ENCODE measurements at places on chromosomes 12 and 14. TPM values are rescaled to one million over a fixed set of nuclear protein-coding genes. Genes with fewer than 3 reads are reported as not detected.

DNA sequence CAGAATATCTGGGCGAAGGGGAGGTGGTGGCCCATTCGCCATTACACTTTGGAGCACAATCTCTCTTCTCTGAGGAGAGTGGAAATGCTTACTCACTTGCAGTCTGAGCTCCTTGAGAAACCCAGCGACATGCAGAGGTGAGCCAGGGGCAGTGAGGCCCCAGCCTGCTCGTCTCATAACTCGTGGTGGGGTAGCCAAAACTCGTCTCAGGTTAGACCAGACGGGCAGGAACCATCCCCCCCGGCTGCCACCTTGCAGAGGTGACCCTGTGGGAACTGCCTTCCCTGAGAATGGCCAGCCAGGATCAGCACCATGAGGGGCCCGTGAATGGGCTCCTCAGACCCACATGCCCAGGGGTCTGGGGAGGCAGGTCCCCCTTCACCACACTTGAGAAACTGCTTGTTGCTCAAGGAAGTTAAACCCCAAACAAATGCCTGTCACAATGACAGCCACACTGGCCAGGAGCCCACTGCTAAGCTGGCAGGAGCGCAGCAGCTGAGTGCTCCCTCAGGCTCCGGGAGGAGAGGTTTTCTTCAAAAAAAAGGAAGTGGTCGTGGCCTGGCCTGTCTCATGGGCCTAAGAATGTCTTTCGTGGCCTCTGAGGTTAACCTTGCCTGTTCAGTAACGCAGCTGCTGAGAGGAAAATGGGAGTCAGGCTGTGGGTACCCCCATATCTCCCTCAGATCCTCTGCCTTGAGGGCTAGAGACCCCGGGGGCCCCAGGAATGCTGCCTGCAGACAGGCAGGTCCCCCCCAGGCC, 9.2 kb upstream of the ALDH2 start:
- DNase-seq, result no peak

FSCB gene
- polyA plus RNA-seq, result not detected

TSPAN19 gene
- polyA plus RNA-seq, result 0.32 TPM

GRCh38 chr14:103594265-103594664, 31.5 kb downstream of the COA8 start:
- no peak for DNase-seq
